Brain microvascular endothelial cell (primary cell): ENCODE measurements at places on chromosomes 3 and 15.

DNA sequence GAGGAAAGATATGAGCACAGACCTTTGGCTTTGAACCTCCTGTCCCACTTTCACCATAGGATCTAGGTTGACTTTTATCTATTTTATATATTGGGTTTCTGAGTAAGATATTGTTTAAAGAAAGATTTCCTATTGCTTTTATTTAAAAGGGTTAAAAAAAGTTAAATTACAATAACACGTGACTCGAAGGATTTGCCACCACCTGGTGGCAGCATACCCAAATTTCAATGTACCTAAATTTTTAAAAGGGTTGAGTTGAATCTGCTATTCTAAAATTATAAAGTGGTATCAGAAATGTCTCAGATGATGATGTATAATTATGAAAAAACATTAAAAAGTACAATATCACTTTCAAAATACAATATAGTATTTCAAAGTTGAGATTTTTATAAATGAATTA lies 368.4 kb downstream of the MECOM start:
- peak; percentile 6 for DNase-seq

DNA sequence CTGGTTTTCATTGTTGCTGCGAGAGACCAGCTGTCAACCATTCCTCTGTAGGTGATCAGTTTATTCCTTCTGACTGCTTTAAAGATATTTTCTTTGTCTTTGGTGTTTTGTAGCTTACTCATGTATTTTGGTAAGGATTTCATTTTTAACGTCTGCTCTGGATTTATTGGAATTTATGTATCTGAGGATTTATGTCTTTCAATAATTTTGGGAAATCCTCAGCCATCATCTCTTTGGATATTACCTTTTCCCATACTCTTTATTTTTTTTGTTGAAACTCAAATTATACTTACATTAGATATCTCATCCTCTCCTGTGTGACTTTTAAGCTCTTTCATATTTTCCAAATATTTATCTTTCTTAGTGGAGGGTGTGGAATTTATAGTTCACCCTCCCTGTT lies 62.7 kb upstream of the COL8A1 start:
- no peak for DNase-seq

GRCh38 chr15:79007066-79007465 lies 62.2 kb upstream of the CTSH start:
- peak; percentile 44 for DNase-seq

GRCh38 chr3:186719945-186720739 lies 3.0 kb downstream of the KNG1 start:
- no peak for DNase-seq

- DNase-seq, result no peak
Observed at GRCh38 chr3:54304877-54305276, 182.5 kb downstream of the CACNA2D3 start.

- DNase-seq, result no peak
Observed at GRCh38 chr3:188352196-188352927, 198.4 kb downstream of the LPP start.

DNA sequence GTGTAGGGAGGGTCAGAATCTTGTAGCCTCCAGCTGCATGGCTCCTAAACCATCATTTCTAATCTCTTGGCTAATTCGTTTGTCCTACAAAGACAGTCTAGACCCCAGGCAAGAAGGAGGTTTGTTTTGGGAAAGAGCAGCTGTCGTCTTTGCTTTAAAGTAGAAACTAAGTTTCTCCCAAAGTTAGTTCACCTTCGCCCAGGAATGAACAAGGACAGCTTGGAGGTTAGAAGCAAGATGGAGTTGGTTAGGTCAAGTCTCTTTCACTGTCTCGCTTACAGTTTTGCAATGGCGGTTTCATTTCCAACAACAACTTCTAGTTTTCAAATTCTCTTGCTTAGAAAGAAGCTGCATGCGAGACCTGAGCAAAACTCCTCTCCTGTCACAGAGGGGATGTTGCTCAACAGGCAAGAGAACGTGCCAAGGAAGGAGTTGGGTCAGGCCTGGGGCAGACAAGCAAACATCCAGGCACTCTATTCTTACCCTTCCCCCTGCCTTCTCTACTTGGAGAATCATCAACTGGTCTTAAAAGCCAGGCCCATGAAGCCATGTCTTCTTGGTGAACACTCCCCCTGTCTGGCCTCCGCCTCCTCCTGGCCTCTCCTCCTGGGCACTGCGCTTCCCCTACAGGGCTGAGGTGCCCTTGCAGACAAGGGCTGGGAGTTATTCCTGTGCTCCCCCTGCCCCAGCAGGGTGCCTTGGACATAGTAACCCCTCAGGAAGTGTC lies 57.6 kb downstream of the TMEM44 start:
- DNase-seq, result peak; percentile 61

- DNase-seq, result peak; percentile 86
Observed at GRCh38 chr3:45817831-45818522, 21.6 kb upstream of the SLC6A20 start.

GRCh38 chr3:110436209-110436608 lies 635.4 kb upstream of the NECTIN3 start:
- no peak for DNase-seq

GRCh38 chr15:84811151-84811550 lies 6.0 kb upstream of the ALPK3 start:
- no peak for DNase-seq

- no peak for DNase-seq
Observed at GRCh38 chr3:52055537-52056351, 627 bp downstream of the DUSP7 start.

GRCh38 chr3:8416965-8417364 lies 84.7 kb upstream of the LMCD1 start:
- DNase-seq, result peak; percentile 20

DNA sequence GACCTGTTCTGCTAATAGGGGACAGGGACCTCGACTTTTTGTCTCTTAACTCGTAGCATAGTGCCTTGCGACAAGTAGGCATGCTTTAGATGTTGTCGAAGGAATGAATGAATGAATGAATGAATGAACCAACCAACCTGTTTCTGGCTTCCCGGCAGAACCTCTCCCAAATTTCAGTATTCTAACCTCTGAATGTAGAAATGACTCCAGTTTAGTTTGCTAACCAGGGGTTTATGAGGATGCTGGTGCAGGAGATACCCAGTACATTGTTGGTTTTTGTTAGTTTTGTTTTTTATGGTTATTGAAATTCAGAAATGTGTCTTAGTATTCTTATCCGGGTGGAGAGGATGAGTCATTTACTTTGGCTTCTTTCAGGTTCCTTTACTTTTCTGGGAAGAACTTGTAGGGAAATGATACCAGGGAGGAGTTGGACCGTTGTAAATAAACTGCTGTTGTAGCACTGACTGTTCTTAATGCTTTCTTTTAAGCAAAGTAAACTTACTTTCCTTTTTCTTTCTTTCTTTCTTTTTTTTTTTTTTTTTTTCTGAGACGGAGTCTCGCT lies 29.6 kb upstream of the EHHADH start:
- DNase-seq, result no peak

- DNase-seq, result no peak
Observed at GRCh38 chr3:62722344-62722743, 152.9 kb downstream of the CADPS start.

- DNase-seq, result no peak
Observed at GRCh38 chr3:191641789-191642188, 180.8 kb downstream of the PYDC2 start.

DNA sequence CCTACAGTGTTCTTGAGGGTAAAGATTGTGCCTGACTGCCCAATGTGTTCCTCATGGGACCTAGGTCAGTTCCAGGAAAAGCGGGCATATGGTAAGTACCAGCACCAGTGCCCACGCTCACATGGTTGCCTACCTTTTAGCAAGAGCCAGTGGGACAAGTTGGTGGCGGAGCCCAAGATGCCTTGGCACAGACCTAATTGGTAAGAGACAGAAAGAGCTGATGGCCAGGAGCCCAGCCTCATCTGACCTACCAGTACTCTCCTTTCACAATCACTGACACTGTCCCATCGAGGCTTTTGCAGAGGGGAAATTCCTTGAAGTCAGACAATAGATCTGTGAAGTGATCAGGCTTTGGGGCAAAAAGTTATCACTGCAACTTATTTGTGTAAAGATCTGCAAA lies 98.4 kb upstream of the BCL6 start:
- DNase-seq, result no peak

DNA sequence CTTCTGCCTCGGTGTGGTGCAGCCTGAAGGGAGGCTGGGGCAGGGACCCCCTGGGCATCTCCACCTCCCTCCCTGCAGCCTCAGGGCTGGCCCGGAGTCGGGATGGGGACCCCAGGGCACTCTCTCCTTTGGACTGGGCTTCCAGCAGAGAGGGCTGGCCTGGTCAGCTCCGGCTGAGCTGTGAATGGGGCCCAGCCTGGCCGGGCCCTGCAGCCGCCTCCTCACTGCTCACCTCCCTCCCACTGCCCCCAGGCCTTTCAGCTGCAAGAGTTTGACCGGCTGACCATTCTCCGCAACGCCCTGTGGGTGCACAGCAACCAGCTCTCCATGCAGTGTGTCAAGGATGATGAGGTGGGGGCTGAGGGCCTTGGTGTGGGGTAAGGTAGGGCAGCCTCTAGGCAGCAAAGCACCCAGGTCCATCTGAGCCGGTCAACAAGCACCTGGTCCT lies 36.0 kb downstream of the PSTPIP1 start:
- DNase-seq, result no peak

- DNase-seq, result peak; percentile 80
Observed at GRCh38 chr3:59425371-59425770, 375.5 kb upstream of the CFAP20DC start.

- no peak for DNase-seq
Observed at GRCh38 chr3:81936817-81937216, 175.4 kb upstream of the GBE1 start.

GRCh38 chr3:48561045-48561736 lies 2.4 kb downstream of the UCN2 start:
- DNase-seq, result peak; percentile 42

DNA sequence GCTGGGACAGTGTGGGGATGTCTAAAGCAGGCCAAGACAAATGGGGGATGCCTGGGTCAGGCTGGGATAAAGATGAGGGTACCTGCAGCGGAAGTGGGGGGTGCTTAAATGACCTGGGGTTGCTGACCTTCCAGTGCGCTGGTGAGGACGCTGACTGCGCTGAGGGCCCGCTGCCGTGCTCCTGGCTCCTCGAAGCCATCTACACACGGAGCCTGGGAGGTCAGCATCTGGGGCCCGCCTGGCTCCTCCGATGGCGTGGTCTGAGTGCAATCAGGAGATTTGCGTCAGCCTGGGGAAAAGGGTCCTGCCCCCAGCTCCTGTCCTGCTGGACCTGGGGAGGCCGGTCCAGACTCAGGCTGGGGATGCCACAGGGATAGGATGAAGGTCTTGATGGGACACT lies 50.7 kb downstream of the SCN5A start:
- DNase-seq, result no peak

DNA sequence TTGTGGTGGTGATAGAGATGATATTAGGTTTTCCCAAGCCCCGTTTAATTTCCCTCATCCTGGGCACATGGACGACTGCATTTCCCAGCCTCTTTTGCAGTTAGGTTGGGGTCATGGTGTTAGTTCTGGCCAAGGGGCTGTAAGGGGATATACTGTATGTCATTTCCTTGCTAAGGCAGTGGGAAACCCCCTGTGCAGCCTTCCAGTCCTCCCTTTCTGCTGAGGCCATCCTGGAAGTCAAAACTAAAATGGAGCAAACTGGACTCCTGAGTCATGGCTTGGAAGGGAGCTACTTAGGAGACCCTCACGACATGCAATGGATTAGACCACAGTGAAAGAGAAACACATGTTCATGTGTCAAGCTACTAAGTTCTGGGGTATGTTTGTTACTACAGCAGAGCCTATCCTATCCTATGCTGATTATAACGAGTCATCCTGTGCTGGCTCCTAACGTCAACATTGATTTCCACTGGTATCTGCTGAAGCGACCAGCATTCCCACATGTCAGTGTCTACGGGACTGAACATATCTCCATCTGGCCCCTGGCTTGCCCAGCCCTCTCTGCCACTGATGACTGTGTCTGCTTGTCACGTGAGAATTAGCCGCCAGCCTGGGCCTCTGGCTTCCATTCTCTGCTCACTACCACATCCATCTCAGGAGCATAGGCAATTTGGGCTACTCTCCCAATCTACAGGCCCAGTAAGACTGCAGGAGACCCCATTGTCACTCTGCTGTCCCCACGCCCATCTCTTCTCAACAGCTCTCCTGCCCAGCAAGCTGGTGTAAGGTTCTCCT lies 85.6 kb upstream of the MEF2A start:
- DNase-seq, result no peak

GRCh38 chr3:64901522-64901885 lies 213.7 kb upstream of the ADAMTS9 start:
- no peak for DNase-seq

DNA sequence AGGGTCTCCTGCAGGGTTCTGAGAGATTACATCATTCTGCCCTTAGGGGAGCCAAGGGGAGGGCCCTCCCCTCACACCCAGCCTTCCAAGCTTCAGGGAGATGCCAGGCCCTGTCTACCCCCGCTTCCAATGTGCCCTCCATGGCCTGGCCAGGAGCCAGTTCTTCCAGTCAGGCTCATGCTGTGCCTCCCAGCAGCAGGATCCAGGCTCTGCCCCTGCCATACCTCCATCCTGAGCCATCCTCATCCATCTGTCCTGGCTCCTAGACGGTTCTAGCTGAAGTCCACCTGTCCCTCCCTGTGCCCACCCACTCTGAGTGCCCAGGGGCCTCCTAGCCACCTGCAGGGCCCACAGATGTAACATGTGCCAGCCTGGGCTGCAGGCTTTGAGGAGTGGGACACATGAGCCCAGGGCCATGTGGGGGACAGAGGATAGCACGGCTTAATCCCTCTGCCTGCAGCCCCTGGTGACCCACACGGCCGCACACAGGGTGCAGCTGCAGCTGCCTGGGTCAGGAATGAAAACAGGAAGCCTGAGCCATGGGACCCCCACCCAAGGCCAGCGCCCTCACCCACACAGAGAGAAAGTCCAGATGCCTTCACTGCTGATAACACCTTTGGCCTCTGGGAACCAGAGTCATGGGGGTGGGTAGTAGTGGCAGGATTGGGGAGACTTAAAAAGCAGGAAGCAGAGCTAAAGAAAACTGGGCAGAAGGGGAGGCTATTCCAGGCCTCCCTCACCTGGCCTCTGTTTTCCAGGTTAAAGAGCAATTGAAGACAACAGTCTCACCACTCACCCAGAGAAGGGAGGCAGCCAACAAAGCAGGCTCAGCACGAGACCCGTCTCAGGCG lies 11.8 kb downstream of the PLCD1 start:
- DNase-seq, result no peak

DNA sequence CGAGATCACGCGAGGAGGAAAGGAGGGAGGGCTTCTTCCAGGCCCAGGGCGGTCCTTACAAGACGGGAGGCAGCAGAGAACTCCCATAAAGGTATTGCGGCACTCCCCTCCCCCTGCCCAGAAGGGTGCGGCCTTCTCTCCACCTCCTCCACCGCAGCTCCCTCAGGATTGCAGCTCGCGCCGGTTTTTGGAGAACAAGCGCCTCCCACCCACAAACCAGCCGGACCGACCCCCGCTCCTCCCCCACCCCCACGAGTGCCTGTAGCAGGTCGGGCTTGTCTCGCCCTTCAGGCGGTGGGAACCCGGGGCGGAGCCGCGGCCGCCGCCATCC lies 1.1 kb upstream of the SETD5 start:
- peak; percentile 97 for DNase-seq
